A172 (cell line): ENCODE measurements at places on chromosomes 1 and 21. TPM values are rescaled to one million over a fixed set of nuclear protein-coding genes. Genes with fewer than 3 reads are reported as not detected.

GRCh38 chr1:240608707-240609106 is 3.2 kb downstream of the GREM2 start:
- peak; percentile 72 for DNase-seq

DNA sequence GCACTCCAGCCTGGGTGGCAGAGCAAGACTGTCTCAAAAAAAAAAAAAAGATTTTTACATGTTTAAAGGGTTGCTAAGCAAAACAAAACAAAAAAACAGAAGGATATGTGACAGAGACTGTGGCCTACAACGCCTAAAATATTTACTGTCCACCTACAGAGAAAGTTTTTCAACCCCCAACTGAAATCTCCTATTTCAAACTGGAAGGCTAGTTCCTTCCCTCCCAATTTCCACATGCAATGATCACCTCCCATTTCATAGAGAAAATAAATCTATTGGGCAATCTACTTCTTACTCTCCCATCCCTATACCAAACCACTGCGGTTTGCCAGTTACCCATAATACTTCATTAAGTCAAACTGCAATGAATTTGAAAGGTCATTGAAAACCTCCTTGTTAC is 74.2 kb downstream of the ST3GAL3 start:
- DNase-seq = no peak

DNA sequence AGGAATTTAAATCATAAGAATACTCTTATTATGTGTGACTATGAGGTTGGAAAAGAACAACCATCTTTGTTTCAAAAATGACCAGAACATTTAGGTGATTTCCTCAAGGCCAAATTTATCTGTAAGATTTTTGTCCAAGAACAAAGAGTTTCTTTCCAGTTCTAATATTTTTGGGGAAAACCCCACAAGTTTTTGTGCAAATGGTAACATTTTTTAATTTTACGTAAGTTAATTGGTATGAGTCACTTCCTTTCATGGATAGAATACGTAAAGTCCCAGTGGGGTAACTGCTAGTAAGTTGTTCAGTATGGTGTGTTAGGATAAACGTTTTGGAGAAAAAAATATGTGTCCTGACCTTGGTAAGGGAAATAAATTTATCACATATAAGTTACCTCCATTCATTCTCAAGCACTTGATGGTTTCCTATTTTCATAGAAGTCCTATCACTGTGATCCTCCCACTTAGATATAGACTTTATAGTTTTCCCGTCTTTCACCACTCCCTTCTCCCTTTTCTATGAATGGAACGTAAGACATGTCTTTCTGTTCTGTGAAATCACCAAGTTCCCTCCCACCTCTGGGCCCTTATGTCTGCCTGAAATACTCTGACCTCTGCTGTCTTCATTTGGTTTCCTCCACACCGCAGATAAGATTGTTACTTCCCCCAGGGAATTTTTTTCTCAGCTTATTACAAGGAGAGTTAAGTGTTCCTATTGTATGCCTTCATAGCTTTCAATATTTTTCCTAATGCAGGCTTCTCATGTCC is 34.9 kb upstream of the TSNAX start:
- DNase-seq = peak; percentile 49

ZP4 gene
- not detected in 2 replicates for total RNA-seq

AK5 gene
- 2.0 and 9.0 TPM in 2 replicates for total RNA-seq

KLHL17 gene
- total RNA-seq = 2.9 and 8.0 TPM in 2 replicates
